Activated CD4-positive, alpha-beta memory T cell treated with anti-CD3 and anti-CD28 coated beads, Interleukin-2, amount 10 ng/mL, durations not matched to agents 7 days and 5 days (primary cell): ENCODE measurements at places on chromosomes 7 and 10. TPM values are rescaled to one million over a fixed set of nuclear protein-coding genes. Genes with fewer than 3 reads are reported as not detected.

FXYD4 gene
- total RNA-seq, result not detected

GPER1 gene
- total RNA-seq, result 0.15 TPM

SEC31B gene
- total RNA-seq, result 139 TPM

ACHE gene
- total RNA-seq, result 0.13 TPM

DPP6 gene
- total RNA-seq, result not detected

CARD11 gene
- 163 TPM for total RNA-seq

SMO gene
- not detected for total RNA-seq

PPP1R3A gene
- total RNA-seq, result not detected

AKR1D1 gene
- total RNA-seq, result not detected

ASAH2 gene
- 2.1 TPM for total RNA-seq

GIMAP2 gene
- 120 TPM for total RNA-seq

TTYH3 gene
- total RNA-seq, result 9.7 TPM

TMEM236 gene
- total RNA-seq, result 0.08 TPM

RNF148 gene
- not detected for total RNA-seq

ZNF485 gene
- 1.5 TPM for total RNA-seq

CDNF gene
- 0.75 TPM for total RNA-seq

ABCC2 gene
- 0.73 TPM for total RNA-seq

CNPY4 gene
- total RNA-seq, result 32.5 TPM

C10orf53 gene
- not detected for total RNA-seq

PTCD1 gene
- total RNA-seq, result 6.6 TPM

PLEKHS1 gene
- total RNA-seq, result 0.08 TPM

CALN1 gene
- total RNA-seq, result not detected

DEPP1 gene
- total RNA-seq, result 1.2 TPM

MINDY4 gene
- 1.5 TPM for total RNA-seq

C10orf105 gene
- 0.25 TPM for total RNA-seq

MMP21 gene
- total RNA-seq, result not detected

COX15 gene
- 39.0 TPM for total RNA-seq

CACNB2 gene
- not detected for total RNA-seq
